ENCODE measurements at places on chromosomes 6 and 20. TPM values are rescaled to one million over a fixed set of nuclear protein-coding genes. Genes with fewer than 3 reads are reported as not detected.

Gene RGS17
- total RNA-seq, result 4.7 TPM

- no peak for DNase-seq
These were observed 357.5 kb downstream of the ZFAND3 start for GRCh38 chr6:38176797-38177751.

- no peak for DNase-seq
These were observed 13.2 kb upstream of the SERINC1 start for GRCh38 chr6:122484760-122485159.

DNA sequence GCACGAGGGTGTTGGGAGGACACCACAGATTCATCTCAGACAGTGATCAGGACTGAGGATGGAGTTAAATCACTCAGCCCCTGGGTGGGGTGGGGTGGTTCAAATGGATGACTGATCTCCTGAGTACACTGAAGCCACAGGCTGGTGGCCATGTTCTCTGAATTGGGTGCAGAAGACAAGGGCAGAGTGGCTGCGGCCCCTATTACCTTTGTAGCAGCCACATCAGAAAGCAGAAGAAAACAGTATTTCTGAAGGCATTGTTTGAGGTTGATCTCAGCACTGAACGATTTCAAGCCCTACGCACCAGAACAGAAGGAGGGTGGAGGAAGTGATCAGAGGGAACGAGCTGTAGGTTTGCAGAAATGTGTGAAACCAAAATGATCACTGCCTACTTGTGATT lies 71.6 kb downstream of the SH3BGRL2 start:
- no peak for DNase-seq

DNA sequence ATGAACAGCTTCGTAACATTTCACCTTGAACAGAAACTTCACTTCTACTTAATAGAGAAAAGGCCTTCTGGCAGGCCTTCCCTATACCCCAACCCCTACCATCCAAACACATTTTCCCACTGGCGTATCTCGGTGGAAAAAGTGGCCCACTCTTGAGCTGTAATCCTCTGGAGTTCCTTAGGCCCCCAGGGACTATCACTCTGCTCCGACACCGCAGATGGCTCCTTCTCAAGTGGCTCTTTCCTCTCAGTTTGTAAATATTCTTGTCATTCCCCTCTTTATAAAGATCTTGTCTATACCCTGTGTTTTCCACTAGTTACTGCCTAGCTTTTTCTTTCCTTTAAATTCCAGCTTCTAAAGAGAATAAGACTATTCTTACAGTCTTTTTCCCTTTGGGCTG lies 108.7 kb downstream of the MYB start:
- DNase-seq, result no peak

- DNase-seq, result no peak
These were observed 47.0 kb downstream of the COL19A1 start for GRCh38 chr6:69913361-69913760.

GRCh38 chr6:6191476-6191875 lies 129.0 kb downstream of the F13A1 start:
- no peak for DNase-seq

Measured in neural crest cell (in vitro differentiated cells).